ENCODE measurements at places on chromosomes 5 and 9.

DNA sequence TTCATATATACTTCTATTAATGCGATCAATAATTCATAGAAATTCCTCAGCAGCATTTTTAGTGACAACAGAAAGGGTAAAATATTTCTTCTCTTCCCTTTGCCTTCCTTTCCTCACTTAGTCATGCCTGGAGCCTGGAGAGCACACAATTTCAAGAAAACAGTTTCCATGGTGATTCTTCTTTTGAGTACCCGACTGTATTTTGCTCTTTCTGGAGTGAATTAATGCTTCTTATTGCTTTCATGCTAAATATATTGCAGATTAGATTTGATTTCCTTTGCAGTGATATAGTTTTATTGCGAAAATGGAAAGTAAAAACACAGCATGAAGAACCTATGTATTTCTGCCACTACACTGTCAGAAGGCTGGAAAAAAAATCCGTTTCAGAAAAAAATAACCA lies 153.5 kb downstream of the PPP2R2B start:
- DNase-seq, result no peak

DNA sequence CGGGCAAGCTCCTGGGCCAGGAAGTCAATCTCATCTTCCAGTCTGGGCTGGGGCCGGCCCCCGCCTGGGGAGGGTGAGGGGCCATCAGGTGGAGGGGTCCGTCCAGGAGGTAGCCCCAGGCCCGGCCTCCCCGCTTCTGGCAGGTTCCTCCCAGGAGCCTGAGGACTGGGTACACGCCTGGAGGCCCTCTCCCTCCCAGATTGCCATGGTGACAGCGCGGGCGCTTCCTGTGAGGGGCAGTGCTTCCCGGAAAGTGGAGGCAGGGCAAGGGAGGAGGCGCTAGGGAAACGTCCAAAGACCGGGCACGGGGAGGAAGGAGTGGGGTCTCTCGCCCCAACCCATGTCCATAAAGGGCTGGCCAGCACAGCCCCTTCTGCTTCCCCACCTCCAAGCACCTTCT lies 4.9 kb downstream of the NPDC1 start:
- DNase-seq, result no peak

GRCh38 chr9:8856396-8857067 lies 1057.0 kb upstream of the DMAC1 start:
- no peak for DNase-seq

DNA sequence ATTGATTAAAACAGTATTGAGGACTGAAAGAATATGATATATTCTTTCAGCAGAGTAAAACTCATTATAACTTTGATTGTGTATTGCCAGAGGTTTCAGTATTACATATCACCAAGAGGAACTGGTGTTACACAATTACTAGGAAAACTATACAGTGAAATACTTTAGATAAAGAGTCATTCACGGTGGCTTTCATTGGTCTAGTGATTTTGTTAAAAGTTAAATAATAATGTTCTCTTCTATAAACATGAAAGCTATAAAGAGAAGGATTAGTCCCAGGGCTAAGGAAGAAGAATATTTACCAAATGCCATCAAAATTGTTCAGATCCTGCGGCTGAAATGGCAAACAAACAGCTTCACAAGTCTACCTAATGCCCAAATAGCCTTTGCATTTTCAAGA lies 306.2 kb downstream of the SEMA5A start:
- DNase-seq, result no peak

GRCh38 chr9:124342402-124342775 lies 72.9 kb downstream of the PSMB7 start:
- DNase-seq, result no peak

DNA sequence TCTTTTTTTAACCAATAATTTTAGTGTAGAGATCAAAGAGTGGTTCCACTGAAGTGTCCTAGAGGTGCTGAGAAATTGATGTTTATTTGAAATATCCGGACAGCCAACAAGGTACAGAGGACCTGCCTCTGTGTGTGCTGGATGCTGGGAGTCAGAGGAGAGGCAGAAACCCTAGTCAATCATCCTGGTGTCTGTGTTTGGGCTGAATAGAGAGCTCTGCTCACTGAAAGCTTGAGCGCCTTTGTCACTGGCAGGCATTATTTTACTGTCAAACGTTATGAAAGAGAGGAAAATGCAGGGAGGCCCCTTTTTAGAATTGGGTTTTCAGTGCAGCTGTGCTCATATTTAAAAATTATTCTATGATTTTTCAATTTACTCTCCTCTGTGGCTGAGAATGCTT lies 480.3 kb upstream of the TYRP1 start:
- DNase-seq, result no peak

DNA sequence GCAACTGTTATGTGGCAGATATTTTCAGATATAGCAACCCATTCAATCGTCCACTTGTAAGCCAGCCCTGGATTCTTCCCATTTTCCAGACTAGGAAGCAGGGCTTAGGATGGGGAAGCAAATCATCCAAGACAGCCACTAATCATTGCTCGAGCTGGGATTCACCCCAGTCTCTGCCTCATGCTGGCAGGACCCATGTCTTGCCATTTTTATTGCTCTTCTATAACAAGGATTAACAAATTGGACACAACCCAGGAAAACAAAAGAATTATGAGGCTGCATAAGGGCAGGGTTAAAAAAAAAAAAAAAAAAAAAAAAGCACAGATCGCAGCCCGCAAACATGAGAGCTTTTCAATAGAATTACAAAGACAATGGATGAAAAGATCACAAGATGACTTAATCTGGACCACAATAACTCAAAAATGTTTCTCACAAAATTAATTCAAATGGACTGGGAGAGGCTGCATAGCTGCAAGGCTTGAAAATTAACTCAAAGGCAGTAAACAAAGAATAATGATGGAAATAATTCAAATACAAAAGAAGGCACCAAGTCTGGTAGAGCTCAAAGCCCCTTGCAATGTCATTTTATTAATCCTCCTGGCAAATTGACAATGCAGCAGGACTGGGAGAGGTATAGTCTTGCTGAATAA lies 40.7 kb downstream of the ASTN2 start:
- DNase-seq, result no peak

DNA sequence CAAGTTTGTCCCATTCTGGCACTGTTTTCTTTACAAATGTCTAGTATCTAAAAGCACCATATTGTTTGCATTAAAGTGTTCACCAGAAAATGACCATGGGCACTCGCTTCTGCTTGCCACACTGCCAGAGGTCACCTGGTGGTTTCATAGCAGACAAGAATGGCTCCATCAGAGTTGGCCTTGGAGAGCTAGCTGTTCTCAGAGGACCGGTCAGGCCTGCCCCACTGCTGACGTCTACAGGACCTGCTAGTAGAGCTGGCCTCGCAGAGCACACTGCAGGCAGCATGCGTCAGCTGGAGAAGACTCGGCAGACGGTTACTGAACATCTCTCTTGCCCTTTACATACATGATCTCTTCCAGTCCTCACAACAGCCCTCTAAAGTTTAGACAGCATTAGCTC lies 8.7 kb upstream of the TLX3 start:
- DNase-seq, result no peak

DNA sequence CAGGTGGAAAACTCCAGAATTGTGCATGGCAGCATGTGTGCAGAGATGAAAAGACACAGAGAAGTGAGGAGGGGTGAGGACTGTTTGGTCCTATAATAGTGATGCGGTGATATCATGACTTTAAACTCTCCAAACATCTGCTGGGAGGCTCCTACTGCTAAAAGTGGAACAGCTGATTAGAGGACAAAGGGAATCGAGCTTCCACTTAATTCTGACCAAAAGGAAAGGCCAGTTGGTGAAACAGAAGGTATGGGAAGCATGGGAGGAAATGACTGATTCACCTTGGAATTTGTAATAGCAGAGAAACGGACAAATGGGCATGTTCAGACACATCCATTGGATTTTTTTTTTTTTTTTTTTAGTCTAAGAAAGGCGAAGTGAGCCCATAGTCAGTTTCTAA lies 67.5 kb upstream of the MAMDC2 start:
- DNase-seq, result no peak

GRCh38 chr5:1415059-1415425 lies 30.2 kb downstream of the SLC6A3 start:
- DNase-seq, result no peak

- DNase-seq, result no peak
Observed at GRCh38 chr5:40915341-40915926, 6.1 kb downstream of the C7 start.

DNA sequence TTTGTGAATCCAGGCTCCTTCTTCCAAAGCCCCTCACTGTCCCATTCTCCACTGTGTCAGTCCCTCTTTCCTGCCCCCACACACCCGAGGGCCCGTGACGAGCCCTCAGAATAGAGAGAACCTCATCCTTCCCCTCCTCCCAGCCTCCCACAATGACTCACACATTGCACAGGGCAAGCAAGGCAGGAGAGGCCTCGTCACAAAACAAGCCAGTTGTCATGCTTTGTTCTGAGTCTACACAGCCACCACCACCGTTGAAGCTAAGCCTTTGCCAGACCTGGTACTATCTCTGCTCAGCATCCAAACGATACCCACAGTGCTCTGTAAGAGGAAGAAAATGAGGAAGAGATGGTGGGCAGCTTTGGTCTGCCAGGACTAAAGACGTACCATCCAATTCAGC lies 142.2 kb upstream of the ZNF366 start:
- DNase-seq, result no peak

- DNase-seq, result no peak
Observed at GRCh38 chr5:150542933-150543445, 35.1 kb downstream of the NDST1 start.

DNA sequence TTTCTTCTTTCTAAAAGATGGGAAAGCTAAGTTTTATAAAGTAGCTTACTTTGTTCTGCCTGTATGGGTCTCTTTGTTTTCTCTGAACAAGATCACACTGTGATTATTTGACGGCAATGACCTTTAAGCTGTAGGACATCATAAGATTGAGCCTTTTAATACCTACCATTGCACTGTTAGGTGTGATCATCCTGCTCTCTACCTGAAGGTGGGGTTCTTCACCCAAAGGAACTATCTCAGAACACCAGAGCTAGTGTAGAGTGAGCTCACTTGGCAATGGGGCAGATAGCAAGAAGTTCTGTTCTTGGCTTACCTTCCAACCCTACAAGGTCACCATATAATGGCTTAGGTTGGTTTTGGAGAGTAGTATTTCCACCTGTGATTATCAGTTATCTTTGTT lies 200.2 kb downstream of the SPATA31D1 start:
- no peak for DNase-seq

Measured in NCI-H1105 (cell line).